ENCODE measurements at places on chromosomes 4 and X.

DNA sequence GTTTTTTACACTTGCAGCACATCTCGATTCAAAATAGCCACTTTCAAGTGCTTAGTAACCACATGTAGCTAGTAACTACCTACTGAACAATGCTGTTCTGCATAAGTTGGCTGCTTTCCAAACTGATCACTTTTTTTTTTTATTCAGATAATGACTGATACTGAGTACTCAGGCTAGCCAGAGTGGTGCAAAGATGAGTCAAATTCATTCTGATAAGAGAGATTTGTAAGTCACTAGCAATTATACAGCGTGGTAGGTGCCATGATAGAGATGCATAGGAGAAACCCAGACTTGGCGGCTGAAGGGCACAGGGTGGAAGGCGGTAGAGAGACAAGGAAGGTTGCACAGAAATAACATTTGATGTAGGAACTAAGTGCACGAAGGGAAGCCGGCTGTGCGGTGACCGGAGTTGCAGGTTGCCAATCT, 357 bp upstream of the IGBP1 start:
- DNase-seq = no peak

- DNase-seq = no peak
Measured at GRCh38 chrX:94576367-94577004, 902.5 kb downstream of the FAM133A start.

- no peak for DNase-seq
Measured at GRCh38 chr4:7439699-7440098, 5.0 kb upstream of the PSAPL1 start.

- DNase-seq = no peak
Measured at GRCh38 chr4:153062652-153063168, 126.6 kb downstream of the FHDC1 start.

DNA sequence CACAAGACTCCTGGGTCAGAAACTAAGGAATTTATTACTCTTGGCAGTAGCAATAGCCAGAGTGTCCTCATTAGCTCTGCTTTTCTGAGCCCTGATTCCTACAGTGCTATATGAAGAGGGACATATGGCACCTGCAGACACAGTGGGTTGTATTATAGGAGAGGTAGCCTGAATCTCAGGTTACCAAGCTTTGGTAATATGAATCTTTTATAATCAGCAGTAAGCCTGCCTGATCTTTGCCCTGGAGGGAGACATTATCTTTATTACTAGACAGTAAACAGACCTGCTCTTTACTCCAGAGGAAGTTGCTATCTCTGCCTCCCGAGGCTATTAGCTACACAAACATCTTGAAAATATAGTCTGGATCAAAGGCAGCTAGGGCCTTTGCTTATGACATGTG, 62.5 kb upstream of the HOPX start:
- peak; percentile 92 for DNase-seq

GRCh38 chrX:41931591-41931990, 8.2 kb upstream of the CASK start:
- peak; percentile 4 for DNase-seq

- DNase-seq = no peak
Measured at GRCh38 chrX:39595977-39596376, 501.8 kb downstream of the BCOR start.

Data from large intestine (tissue), 12 donors.